A549 treated with Hydrocortisone at 1 μM for 4 hours (cell line): ENCODE measurements at places on chromosomes 4 and X. TPM values are rescaled to one million over a fixed set of nuclear protein-coding genes. Genes with fewer than 3 reads are reported as not detected.

The ZNF732 gene
- not detected in 5 replicates for total RNA-seq

The ELOVL6 gene
- 16.0 to 23.4 TPM (median 19.0 TPM) in 5 replicates for total RNA-seq

The USP51 gene
- 0.37 to 0.71 TPM (median 0.59 TPM) in 5 replicates for total RNA-seq

The TXK gene
- 0.13 to 0.38 TPM (median 0.17 TPM) in 5 replicates for total RNA-seq

The PHEX gene
- total RNA-seq, result 0.31 to 0.42 TPM (median 0.35 TPM) in 5 replicates

The SMR3B gene
- total RNA-seq, result not detected in 5 replicates

The PRDM8 gene
- total RNA-seq, result 0.10 to 0.46 TPM (median 0.17 TPM) in 5 replicates

The RHOH gene
- total RNA-seq, result 0.09 to 0.32 TPM (median 0.21 TPM) in 5 replicates

The SLAIN2 gene
- 12.2 to 21.6 TPM (median 19.9 TPM) in 5 replicates for total RNA-seq

The SMAD1 gene
- 7.0 to 12.6 TPM (median 9.4 TPM) in 5 replicates for total RNA-seq

The UCP1 gene
- not detected in 5 replicates for total RNA-seq

The USP17L27 gene
- not detected in 5 replicates for total RNA-seq

The CT45A2 gene
- 0.10 TPM in 1 of 5 replicates, not detected in the others for total RNA-seq

The MAGEA9B gene
- total RNA-seq, result not detected in 5 replicates

The UNC5C gene
- 0.02 TPM in 1 of 5 replicates, not detected in the others for total RNA-seq

The SYTL5 gene
- 0.27 to 0.35 TPM (median 0.32 TPM) in 5 replicates for total RNA-seq

The BST1 gene
- total RNA-seq, result 15.5 to 17.8 TPM (median 16.3 TPM) in 5 replicates

The SERTM2 gene
- total RNA-seq, result not detected in 5 replicates

The TBC1D25 gene
- 10.0 to 16.4 TPM (median 12.6 TPM) in 5 replicates for total RNA-seq

The TRIM60 gene
- not detected in 5 replicates for total RNA-seq

The AWAT2 gene
- total RNA-seq, result not detected in 5 replicates

The CT45A5 gene
- total RNA-seq, result 0.10 to 0.13 TPM (median 0.12 TPM) in 3 of 5 replicates, not detected in the others

The F11 gene
- total RNA-seq, result not detected in 5 replicates

The CACNA1F gene
- not detected in 5 replicates for total RNA-seq

The RNF175 gene
- not detected in 5 replicates for total RNA-seq

The NHS gene
- 1.6 to 2.6 TPM (median 2.3 TPM) in 5 replicates for total RNA-seq
